ENCODE measurements at places on chromosomes 5 and 9.

- DNase-seq, result no peak
Observed at GRCh38 chr5:82561797-82562196, 283.6 kb upstream of the RPS23 start.

DNA sequence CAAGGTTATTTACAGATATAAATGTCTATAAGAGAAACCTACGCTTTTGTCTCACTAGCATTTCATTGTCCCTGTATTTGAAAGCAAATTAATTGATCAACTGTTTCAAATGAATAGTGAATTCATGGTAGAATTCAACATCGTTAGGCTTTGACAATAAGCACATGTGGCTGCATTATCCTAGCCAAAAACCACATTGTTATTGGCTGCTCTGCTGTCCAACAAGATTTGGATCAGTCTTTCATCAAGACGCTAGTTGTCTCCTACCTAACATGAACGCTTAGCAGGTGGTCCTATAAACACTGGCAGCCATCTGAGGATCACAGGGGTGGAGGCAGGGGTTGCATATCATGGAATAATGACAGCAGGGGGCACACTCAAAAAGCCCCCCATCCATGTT is 455.0 kb downstream of the CTNND2 start:
- DNase-seq, result no peak

GRCh38 chr5:133140311-133140710 is 88.5 kb downstream of the HSPA4 start:
- DNase-seq, result no peak

GRCh38 chr9:116157436-116158138 is 4.0 kb downstream of the PAPPA start:
- DNase-seq, result no peak

DNA sequence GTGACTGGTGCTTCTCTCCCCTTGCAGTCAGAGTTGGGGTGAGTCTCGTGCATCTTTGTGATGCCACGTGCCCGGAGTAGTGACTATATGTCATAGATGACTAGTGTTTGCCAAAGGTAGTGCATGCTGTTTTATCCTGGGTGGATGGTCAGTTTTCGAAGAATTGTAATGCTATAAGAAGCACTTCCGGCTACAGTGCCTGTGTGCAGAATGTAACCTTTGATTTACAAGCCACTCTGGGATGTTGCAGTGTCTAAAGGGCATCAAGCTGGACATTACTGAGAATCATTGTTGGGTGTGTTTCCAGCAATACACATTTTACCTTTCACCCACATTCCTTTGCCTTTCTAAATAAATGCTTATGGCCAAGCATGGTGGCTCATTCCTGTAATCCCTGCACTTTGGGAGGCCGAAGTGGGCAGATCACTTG is 16.7 kb downstream of the MVB12B start:
- no peak for DNase-seq

GRCh38 chr9:3736161-3736560 is 210.4 kb upstream of the RFX3 start:
- no peak for DNase-seq

DNA sequence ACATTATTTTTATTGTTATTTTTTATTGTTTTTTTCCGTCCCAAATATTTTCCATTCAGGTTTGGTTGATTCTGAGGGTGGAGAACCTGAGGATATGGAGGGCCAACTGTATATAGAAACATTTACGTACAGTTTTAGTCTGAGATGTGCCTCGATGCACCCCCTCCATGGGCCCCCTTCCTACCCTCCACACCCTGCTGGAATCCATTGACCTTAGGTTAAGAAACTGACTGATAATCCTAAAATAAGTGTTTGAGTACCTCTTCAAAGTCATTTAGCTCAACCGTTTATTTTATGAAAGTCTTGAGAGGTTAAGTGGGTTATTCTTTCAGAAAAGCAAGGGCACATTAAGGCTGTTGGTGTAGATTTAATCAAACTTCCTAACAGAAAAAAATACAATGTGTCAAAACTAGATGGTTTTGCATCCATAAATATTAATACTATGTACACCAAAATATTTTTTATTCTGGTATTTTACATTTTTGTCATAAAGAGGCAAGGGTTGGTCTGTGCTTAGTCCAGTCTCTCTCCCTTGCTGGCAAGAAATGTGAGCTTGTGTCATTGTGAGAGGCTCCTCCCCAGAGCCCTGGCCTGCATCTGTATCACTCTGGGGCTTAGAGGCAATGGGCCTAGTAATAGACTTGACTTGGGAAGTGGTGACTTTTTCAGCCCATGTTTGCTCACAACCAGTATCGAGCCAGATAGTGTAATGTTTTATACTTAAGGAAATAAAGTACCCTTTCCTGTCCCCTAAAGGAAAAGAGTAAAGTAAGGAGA is 15.7 kb downstream of the MTRR start:
- no peak for DNase-seq

GRCh38 chr5:4189317-4189716 is 593.7 kb downstream of the IRX1 start:
- no peak for DNase-seq

DNA sequence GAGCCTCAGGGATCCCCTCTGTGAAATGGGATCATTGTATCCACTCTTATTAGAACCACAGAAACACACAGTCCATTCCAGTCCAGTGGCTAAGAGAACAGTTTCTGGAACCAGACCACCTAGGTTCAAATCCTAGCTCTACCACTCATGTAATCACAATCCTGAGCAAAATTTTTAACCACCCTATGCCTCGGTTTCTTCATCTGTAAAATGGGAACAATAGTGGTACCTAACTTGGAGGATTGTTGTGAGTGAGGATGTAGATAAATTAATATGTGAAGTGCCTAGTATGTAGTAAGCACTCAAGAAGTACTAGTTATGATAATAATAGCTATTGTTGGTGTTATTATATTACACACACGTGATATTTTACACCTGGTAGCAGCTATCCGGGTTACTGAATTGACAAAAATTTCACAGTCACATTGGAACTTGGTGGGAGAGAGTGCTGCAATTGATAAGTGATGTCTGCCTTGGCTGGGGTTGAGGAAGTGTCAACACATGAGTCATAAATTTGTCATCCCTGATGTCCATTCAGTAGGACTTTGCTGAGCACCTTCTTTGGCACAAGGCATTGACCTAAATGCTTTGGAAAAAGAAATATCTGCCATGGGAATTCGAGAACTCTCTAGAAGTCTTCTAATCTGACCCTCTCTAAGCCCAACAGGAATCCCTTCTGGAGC is 68.4 kb downstream of the COL27A1 start:
- no peak for DNase-seq

GRCh38 chr9:96031366-96031824 is 155.9 kb downstream of the ERCC6L2 start:
- no peak for DNase-seq

DNA sequence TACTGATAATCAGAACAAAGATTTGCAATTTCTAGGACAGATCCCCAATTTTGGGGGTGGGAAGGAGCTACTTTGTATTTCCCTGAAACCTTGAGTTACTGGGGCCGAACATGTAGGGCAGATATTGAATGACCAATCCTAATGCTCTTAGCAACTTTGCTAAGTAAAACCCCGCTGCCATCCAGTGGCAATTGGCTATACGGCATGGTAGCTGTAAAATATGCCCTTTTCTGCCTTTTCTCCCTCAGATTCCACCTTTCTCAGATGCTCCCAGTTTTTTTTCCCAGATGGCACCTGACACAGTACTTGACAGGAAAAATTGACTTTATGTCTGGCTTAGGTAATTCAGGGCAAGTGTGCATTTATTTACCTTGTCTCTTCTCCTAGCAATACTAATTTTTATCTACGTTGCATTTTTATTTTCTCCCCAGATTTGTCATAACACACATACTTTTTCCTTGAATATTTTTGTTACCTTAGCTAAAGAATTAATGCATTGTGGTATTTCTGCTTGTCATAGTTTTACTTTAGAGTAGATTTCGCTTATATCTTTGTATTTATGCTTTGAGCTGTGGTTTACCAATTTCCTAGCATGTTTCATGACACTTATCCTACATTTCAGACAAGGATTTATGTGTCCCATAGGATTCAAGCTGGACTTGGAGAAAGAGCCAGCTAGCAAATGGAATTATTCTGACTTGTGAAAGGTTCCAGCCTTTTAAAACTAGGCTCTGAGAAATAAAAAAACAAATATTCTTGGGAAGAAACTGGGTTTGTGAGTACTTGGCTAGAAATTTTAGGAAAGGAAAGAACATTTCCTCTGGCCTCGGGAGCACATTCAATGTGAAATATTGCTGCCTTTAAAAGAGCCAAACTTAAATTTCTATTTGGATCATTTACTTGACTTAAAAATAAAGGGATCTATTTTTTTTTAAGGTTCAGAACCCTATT is 37.4 kb downstream of the PIK3R1 start:
- DNase-seq, result peak; percentile 11

- no peak for DNase-seq
Observed at GRCh38 chr9:91883503-91883902, 66.5 kb downstream of the ROR2 start.

GRCh38 chr5:133048993-133049725 is 2.7 kb upstream of the HSPA4 start:
- no peak for DNase-seq

DNA sequence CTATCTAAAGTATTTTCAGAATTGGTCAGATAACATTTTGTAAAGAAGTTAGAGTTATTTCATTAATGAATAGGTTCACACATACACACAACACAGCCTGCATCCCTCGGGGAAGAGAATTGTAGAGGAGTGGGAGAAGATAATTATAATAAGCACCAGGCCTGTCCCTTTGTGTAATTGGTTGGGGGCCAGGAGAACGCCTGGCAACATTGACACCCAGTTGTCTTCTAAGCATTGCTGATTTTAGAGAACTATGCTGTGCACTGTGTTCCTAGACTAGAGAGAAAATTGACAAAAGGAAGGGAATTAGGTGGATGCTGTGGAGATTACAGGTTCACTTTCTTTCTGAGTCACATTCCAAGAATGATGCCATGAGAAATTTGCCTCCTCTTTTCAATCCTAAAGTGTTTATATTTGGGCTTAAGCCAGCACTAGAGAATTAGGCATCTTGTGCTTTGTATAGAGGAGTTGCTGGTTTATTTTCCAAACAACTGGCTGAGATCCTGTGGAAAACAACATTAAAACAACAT is 247.6 kb downstream of the COX7C start:
- DNase-seq, result no peak

DNA sequence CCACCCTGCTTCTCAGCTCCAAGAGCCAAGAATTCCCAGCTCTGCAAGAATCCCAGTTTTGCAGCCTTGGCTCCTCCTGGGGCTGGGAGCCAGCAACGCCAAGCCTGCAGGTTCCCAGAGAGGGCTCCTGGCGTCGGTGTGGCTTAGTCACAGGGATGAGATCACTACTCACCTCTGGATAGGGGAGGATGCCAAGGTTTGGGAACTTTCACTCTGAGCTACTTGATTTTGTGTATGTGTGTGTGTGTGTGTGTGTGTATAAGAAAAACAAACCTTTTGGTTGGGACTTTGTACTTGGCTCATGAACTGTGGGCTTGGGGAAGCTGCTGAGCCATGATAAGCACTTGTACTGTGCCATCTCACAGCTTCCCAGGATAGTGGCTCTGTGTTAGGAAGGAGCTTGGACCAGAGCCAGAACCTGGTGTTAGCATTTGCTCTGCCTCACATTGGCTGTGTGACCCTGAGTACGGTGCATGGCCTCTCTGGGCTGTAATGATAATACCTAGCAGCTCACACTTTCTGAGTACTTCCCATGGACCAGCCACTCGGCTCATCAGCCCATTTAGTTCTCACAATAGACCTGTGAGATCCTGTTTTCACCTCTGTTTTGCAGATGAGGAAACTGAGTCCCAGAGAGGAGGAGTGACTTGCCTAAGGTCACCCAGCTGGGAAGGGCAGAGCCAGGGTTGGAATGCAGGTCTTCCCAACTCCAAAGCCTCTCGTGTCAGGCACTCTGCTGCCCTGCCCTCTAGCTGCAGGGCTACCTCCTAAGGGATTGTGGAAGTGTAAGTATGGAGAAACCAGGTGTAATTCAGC is 41.4 kb upstream of the DAB2IP start:
- DNase-seq, result no peak

DNA sequence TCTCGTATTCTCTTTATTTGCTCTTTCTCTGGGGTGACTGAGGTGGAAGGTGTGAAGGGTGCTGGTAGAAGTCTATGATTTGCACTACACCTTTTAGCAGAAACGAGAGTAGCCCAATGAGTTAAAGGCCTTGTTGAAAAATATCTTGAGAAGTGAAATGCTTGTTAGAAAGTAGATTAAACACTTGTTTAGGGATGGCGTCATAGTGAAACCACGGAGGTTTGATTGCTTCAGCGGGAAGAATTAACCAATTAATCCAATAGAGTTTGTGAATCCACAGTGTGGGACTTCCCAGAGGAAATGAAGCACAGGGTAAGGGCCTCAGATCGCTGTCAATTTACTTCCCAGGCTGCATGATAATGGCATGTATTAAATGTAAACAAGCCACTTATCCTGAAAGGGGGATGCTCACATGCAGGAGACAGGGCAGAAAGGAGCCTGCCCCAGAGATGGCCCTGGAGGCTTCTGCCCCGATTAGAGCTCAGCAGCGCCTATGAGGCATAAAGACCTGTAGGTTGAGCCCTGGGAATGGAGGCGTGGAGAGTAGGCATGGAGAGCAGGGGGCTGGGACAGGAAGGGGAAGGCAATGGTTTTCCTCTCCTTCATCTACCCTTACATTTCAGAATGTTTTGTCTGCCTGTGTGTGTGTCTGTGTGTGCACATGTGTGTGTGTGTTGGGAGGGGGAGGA is 1.5 kb downstream of the FAM170A start:
- DNase-seq, result no peak

DNA sequence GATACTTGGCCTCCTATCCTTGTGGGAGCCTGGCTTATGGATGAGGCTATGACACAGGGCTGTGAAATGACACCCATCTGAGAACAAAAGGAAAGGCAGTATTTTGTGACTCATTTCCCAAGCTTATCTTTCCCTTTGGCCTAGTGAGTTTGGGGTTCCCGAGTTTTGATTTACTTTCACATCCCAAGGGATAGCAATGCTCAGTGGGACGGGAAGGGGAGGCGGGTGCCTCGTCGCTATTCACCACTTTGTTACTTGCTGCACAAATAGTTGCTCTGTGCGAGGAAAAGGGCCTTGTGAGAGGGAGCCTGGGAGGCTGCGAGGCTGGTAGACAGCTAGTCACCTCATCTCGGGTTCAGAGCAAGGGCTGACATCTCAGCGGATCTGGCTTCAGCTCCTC is 59.1 kb upstream of the ENTREP1 start:
- no peak for DNase-seq

- no peak for DNase-seq
Observed at GRCh38 chr9:102845827-102846371, 149.2 kb upstream of the CYLC2 start.

GRCh38 chr5:82640916-82641315 is 362.8 kb upstream of the RPS23 start:
- no peak for DNase-seq

GRCh38 chr5:138736293-138736692 is 16.9 kb upstream of the CTNNA1 start:
- DNase-seq, result no peak

- no peak for DNase-seq
Observed at GRCh38 chr9:86714999-86715398, 232.3 kb downstream of the GAS1 start.
